Coronary artery (tissue), 2 donors: ENCODE measurements at places on chromosomes 5 and 9.

DNA sequence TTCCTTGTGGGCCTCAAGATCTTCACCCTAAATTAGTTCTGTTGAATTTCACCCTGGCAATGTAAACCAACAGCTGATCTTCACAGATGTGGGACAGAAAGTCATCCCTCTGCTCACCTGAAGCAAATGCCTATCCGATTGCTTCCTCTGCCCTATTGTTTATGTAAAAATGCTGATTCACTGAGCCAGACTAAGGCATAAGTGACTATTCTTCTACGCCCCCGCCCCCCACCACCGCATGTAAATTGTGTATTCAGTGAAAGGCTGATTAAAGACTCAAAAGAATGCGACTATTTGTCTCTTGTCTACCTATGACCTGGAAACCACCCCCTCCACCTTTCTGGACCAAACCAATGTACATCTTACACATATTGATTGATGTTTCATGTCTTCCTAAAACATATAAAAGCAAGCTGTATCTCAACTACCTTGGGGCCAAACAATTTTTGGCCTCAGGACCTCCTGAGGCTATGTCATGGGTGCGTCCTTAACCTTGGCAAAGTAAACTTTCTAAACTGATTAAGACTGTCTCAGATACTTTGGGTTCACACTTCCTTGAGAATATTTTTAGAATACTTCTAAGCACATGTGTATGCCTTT, 129.7 kb upstream of the BOD1 start:
- no peak for DNase-seq

DNA sequence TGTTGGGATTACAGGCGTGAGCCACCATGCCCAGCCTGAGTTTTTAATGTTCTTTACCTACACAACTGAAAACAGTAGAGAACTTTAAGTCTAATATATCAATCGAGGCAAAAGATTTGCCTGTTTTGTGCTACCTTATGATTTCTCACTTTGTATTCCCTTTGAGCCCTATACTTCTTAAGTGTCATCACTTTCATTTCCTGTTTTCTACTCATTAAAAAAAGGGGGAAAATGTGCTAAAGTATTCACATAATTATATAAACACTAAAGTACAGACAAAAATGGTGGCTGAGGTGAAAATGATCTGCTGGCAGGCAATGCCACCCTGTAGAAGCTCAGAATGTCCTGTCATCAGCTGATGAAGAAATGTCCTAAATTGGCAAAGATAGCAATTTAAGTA, 23.6 kb downstream of the ATG10 start:
- no peak for DNase-seq

- no peak for DNase-seq
Observed at GRCh38 chr5:43353668-43354067, 40.5 kb upstream of the HMGCS1 start.

DNA sequence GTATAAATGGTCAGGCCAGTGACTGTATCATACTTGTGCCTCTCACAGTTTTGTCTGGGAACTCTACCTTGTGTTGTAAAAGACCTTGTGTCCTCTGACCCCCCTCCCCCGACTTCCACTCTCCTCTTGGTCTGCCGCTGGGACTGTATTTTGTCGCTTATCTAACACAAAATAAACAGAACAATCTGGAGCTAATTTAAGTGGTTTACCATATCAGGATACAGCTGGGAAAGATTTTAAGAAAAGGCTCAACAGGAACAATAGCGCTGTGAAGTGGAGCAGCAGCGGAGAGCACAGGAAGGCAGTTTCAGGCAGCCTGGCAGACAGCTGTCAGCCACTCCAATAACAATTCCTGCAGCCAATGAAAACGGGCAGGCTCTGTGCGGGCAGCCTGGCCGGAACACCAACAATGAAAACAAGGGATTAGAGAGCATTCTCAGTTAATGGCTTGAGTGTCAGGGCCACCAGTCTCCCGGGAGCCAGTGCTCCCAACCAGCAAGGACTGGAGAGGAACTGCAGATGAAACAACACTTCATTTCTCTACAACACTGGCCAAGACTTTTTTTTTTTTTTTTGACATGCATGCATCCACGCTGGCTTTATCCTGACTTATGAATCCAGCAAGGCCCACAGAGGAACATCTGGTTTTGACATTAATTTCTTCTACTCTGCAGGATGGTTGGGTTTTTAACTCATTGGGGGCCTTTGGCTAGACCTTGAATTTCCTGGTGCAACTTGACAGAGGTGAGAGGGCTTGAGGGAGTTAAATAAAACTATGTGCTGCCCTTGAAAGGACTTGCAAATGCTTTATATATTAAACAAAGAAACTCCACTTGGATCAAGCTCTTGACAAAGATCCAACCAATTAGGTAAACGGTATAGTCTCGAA, 76.7 kb downstream of the ARSB start:
- no peak for DNase-seq

GRCh38 chr9:12735665-12736064, 39.2 kb upstream of the LURAP1L start:
- DNase-seq = no peak

GRCh38 chr5:83914662-83915418, 194.2 kb upstream of the HAPLN1 start:
- no peak for DNase-seq
